ENCODE measurements at places on chromosomes 5 and 9.

DNA sequence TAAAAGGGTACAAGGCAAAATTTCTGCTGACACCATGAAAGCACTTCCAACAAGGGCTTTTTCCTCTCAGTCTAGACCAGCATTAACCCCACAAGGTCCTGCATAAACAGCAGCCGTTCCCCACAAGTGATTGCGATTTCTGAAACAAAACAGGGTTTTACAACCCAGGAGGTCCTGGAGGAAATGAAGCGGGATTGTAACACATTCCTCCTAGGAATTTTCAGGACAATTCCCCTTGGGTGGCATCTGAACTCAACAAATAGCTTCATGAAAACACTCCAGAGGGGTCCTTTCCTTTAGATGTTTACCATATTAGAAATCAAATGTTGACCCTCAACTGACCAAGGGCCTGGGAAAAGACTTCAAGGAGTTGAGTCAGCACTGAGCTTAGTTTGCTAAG, 36.7 kb upstream of the SHC3 start:
- DNase-seq, result no peak

- DNase-seq, result no peak
Measured at GRCh38 chr5:133866903-133867245, 101.6 kb downstream of the C5orf15 start.

DNA sequence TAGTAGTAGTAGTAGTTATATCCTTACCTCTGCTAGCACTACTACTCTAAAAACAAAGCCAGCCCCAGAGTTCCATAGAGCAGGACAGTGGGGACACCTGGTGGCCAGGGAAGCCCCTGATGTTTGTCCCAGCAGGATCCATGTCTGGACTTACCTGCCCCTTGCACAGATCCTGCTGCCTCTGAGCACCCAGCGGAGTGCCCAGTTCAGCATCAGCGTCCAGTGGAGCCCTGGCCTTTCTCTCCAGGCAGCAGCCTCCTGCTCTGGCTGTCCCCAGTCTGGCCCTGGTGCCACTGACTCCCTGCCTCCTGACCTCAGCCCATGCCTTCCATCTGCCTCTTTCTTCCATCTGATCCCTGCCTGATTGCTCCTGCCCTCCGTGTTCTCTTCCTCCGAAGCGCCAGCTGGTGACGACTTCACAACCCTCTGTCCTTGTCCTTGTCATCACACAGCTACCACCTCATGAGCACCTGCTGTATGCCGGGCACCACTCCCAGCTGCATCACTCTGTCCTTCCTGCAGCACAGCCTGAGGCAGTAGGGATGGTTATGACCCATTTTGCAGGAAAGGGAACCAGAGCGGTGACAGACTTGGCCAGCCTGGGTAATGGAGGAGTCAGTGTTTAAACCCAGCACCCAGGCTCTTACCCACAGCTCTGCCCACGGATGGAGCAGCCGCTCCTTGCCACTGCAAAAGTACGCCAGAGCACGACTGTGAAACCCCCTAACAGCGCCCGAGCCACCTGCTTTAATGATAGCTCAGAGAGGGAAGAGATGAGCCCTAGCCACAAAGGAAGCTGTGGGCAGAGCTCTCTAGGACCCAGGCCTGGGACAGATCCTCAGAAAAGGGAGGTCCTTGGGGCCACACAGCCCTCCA, 11.5 kb downstream of the SARDH start:
- DNase-seq, result no peak

DNA sequence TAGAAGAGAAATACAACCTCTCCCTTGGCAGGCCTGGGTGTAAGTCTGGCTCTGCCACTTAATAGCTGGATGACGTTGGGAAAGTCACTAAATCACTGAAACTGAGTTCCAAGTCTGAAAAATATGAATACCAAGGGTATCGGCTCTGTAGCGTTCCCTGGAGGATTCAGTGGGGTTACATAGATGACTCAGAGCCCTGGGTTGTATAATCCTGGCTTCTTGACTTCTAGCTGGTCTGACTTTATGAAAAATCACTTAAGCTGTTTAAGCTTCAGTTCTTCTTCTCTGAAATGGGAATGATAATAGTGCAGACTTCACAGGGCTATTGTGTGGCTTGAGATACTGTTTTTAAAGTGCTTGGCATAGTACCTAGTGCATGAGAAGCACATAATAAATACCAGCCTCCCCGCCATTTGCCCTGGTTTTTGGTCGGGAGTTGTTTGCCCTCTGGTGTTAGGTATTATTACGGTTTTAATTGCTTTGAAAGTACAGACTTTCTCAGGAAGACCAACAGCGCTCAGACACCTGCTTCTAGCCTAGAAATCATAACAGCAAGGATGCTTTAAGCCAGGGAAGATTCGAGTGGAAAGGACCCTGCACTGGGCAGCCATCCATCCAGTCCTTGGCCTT, 43.0 kb downstream of the CYFIP2 start:
- no peak for DNase-seq

- peak; percentile 50 for DNase-seq
Measured at GRCh38 chr9:137136261-137136880, 2.6 kb upstream of the GRIN1 start.

- no peak for DNase-seq
Measured at GRCh38 chr9:14992516-14992915, 82.3 kb upstream of the FREM1 start.

DNA sequence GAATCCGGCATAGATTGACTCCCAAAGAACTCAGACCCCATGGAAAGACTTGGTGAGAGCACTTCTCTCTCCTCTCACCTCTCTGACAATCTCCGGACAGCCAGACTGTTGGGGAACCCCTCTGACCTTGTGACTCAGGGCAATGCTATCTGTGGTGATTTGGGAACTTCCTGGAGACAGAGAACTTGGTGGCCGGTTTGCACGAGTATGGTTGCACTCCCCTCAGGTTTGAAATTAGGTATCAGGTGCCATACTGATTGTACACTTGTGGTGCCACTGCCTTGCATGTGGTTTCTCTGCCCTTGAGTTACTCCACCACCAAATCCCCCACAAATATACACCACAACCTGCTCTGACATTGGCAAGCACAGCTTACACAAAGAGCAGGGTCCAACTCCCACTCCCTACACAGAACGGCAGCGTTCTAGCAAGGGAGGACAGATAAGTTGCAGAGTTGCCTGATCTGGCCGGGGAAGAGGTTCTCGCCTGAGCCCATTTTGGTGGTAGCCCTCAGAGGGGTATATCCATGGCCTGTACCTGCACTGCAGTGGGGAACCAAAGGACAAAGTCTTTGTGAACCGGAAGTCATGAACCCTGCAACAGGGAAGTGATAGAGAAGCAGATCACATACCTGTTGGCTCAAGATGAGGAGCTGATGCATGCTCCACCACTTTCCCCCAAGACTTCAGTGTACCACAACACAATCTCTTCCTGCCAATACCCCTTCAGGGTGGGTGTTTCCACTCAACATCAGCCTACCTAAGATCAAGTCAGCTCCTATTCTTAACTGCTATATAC, 255.1 kb downstream of the MCTP1 start:
- no peak for DNase-seq

DNA sequence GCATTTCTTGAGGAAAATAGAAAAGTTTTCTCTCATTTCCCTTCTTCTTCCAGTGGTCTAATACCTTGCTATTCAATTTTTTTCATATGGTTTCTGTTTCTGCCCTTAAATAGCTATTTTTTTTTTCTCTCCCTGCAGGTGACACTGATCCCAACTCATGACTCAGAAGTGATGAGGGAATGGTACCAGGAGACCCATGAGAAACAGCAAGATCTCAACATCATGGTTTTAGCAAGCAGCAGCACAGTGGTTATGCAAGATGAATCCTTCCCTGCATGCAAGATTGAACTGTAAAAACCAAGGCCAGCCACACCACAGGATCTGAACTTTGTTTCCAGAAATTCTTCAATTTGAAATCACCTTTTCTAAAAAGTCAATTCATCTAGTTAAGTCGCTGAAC, 97.7 kb downstream of the MAP1B start:
- DNase-seq, result no peak

DNA sequence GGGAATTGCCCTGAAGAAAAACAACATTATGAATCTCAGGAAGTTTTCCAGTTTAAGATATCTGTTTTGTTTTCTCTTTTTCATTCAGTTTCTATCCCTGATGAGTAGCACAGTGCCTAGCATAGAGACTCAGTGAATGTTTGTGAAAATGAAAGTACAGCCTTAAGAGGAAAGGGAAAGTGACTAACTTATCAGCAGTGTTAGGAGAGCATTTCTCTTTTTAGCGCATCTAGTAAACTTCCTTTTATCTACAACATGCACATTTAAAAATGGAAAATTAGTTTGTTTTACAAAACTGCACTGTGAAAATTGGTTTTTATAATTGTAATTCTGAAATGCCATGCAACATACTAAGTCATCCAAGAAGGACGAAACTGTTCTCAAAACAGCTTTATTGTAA, 110.8 kb downstream of the SMARCA2 start:
- peak; percentile 53 for DNase-seq

- no peak for DNase-seq
Measured at GRCh38 chr9:37963936-37964739, 60.2 kb upstream of the SLC25A51 start.

DNA sequence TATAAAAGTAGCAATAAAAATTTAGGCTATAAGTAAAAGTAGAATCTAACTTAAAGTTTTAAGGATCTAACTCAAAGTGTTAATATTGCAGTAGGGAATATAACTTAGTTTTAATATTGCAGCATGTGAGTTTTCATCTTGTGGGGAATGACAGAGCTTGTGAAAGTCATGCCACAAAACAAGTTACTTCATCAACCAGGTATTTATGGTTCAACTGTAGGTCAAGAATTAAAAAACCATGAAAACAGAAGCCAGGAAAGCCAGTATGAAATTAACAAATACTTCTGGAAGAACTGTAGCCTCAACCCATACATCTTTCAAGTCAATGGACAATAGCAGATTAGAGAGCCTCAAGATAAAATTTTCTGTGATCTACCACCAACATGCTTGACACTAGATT, 19.0 kb downstream of the HMGCS1 start:
- DNase-seq, result no peak

Data from hematopoietic multipotent progenitor cell treated with erythropoietin and hydrocortisone succinate and interleukin-3 and kit ligand, for 15 days (in vitro differentiated cells).